ENCODE measurements at places on chromosomes 6 and 20.

DNA sequence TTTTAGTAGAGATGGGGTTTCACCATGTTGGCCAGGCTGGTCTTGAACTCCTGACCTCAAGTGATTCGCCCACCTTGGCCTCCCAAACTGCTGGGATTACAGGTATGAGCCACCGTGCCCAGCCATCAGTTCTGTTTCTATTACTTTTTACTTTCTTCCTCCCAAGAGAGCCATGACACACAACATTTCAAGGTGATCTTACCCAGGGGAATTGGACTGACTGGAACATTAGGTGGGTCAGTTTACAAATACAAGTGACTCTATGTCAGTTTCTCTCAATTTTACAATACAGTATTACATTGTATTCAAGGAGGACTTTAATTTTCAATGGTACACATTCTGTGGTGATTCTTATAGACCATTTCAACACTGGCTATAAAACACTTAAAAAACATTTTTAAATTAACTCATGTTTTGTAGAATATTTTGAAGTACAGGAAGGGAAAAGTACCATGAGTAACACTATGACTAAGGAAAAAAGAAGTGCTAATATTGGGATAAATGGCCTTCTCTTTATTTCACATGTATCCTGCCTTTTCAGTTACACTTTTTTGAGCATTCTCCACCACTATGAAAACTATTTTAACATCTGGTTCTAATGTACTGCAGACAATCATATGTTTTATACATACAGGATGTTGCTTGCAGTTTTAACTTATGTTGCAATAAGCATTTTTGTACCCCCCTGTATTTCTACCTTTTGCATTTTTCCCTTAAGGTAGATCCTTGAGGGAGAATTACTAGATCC is 8.4 kb downstream of the TPBG start:
- DNase-seq = no peak

- DNase-seq = no peak
These were observed 41.2 kb upstream of the ENPP1 start for GRCh38 chr6:131766631-131767030.

DNA sequence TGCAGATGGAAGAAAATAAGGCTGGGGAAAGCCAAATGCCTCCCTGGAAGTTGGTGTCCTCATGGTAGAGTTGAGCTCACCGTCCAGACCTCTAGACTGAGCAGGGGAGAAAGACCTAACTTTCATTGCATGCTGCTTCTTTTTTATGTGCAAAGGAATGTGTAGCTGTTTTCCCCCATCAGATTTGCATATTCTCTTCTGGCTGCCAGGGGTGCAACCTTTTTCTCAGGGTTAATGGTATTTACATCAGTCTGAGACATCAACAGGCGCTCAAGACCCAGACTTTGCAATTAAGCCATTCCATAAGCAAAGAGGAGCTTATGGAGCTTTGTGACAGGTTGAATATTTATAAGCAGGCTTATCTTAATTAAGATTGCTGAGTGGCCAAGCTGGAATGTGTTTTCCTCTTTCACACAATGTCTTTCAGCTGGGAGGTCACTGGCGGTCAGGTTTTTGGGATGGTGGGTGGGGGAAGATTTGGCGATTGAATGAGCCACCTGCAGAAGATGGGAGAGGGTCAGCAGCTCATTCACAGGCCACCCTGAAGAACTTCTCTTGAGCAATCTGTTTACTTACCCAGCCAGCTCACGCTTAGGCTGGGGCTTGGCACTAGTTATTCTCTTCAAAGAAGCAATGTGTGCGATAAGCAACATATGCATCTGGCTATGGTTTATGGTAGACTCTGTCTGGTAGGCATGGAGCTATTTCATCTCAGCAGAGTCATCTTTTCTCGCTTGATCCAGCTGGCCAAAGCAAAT is 88.6 kb downstream of the SCP2D1 start:
- no peak for DNase-seq

GRCh38 chr20:41998539-41999341 is 380.6 kb upstream of the CHD6 start:
- no peak for DNase-seq

DNA sequence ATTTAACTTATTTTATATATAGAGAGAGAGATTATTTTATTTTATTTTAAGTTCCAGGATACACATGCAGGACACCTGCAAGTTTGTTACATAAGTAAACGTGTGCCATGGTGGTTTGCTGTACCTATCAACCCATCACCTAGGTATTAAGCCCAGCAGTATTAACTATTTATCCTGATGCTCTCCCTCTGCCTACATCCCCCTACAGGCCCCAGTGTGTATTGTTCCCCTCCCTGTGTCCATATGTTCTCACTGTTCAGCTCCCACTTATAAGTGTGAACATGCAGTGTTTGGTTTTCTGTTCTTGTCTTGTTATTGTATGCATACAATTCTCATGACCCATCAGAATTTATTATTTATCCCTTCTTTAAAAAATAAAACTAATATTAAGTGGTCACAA is 34.6 kb downstream of the FKBP1C start:
- DNase-seq = no peak

GRCh38 chr6:39228992-39229767 is at the start of gene KCNK5:
Gene KCNK5 (minus strand): TSS chr6:39229475. CDS start chr6:39229111, 364 bp downstream.
- peak; percentile 70 for DNase-seq

DNA sequence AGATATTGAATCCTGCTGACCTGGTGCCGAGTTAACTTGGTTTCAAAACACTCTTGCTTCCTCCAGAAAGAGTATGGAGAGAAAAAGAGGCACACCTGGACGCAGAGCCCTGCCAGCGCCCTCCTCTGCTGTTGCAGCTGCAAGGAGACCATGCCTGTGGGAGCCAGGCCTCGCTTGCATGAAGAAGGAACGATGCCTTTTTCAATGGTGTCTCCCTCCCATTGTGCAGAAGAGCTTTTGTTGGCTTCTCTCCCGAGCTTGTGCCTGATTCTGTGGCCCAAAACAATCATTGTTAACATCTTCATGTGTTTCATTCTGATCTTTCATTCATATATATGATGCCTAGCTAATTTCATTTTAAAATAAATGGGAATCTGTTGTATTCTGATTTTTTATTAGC is 98.1 kb downstream of the FAM120B start:
- no peak for DNase-seq

DNA sequence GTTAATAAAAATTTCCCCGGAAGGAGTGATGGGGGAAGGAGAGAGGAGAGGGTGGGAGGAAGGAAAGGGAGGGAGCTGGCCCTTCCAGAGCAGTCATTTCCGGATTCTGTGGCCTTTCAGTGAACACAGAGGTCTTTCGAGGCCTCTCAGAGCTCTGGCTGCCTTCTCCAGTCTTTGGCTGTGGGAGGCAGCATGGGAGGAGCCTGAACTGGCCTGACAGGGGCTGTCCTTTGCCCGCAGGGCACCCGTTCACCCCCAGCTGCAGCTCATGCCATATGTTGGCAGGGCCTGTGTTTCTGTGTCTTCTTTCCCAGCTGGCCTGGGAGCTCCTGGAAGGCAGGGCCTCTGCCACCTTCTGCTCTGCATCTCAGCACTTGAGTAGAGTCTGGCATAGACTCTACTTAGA is 95.5 kb downstream of the PPP1R14C start:
- peak; percentile 33 for DNase-seq

DNA sequence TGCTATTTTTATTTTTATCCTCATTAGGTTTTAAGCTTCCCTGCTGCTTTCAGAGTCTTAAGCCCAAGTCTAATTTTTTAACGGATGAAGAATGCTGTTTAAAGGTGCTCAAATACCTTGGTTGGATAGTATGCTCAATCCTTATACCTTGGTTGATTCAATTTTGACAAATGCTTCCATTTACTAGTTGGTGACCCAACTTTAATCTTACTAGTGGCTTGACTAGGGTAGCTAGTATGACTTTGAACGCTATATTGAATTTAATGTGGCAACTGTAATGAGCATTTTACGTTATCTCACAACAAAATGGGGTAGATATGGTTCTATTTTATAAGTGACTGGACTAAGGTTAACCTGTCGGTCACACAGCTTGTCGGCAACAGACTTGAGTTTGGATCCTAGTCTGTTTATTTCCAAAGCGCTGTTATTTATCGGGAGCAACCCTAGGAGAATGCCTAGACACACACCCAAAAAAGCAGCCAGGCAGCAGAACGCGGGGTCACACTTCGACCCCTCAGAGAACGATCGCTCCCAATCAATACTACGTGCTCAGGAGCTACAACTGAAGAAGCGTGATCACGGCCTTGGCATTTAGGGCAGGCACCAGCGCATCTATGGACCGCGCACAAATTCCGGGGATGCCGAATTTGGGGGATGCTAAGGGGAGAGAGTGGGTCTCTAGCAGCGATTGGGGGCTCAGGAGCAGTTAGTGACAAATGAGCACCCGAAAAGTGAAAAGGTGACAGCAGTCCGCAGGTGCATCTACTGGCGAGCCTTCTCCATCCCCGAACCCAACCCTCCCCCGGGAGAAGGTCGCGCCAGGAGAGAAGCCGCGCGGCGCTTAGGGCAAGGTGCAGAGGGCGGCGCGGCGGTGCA is 586 bp upstream of the ALDH5A1 start:
- no peak for DNase-seq

DNA sequence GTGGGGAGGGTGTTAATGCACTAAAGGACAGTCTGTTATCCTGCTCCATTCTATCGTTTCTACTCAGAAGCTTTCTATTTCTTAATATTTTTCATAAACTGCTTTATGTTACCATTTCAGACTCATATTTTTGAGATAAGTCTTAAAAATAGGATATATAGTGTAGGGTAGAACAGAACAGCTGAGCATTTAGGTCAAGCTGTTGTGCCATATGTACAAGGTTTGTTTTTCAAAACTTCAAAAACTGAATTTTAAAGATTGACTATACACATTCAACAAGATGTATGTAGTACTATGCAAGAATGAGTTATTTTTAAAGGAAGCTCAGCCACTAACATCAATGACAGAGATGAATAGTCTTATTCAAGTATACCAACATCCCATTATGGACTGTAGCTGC is 437.1 kb downstream of the PHF3 start:
- DNase-seq = no peak

DNA sequence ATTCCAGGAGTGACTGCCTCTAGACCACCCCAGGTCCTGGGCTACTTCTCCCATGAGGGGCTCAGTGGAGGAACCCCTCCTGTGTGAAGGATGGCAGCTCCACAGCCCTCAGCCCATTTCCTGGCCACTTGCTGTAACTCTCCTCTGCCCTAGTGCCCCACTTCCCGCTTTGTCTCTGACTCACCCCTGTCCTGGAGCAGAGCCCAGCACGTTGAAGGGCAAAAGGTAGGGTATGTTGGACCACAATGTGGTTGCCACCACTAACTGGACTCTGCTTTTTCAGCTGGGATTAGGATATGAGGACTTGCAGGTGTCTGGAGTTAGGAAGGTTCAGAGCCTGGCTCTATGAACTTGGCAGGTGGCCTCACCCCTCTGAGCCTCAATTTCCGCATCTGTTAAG is 2.4 kb downstream of the MYBL2 start:
- no peak for DNase-seq

- no peak for DNase-seq
These were observed 17.4 kb downstream of the PIGT start for GRCh38 chr20:45433316-45433715.

- DNase-seq = peak; percentile 23
These were observed at the start of gene LRRN4 for GRCh38 chr20:6053776-6054688. Gene LRRN4 (minus strand): TSS chr20:6054060. CDS start chr20:6052799, 1,261 bp downstream.

- peak; percentile 7 for DNase-seq
These were observed 118.3 kb downstream of the STXBP5 start for GRCh38 chr6:147322299-147323162.

GRCh38 chr20:37163832-37164554 is 15.1 kb upstream of the RPN2 start:
- DNase-seq = no peak

- no peak for DNase-seq
These were observed 83.2 kb downstream of the GCLC start for GRCh38 chr6:53461696-53462095.

GRCh38 chr20:47237715-47238114 is 118.8 kb downstream of the ZMYND8 start:
- DNase-seq = no peak

GRCh38 chr6:136470044-136470443 is 80.2 kb downstream of the MAP7 start:
- DNase-seq = no peak

DNA sequence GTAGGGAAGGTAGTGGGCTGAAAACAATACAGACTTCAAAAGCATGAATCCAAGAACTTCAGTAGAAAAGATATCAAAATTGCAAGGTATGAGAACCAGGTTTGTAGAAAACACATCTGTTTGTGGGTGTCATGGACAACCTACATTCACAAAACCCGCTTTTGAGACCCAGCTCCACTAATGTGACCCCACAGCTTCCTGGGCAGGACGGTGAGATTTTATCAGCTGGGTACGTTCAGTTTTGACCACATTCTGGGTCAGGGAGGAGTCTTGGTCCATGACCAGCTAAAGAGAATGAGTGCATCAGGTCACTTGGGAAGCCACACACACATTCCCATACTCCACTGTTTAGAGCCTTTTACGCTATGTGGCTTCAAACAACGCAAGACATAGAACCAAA is 77.1 kb downstream of the BCAS1 start:
- no peak for DNase-seq

- peak; percentile 63 for DNase-seq
These were observed 131.6 kb downstream of the OGFRL1 start for GRCh38 chr6:71420095-71420692.

DNA sequence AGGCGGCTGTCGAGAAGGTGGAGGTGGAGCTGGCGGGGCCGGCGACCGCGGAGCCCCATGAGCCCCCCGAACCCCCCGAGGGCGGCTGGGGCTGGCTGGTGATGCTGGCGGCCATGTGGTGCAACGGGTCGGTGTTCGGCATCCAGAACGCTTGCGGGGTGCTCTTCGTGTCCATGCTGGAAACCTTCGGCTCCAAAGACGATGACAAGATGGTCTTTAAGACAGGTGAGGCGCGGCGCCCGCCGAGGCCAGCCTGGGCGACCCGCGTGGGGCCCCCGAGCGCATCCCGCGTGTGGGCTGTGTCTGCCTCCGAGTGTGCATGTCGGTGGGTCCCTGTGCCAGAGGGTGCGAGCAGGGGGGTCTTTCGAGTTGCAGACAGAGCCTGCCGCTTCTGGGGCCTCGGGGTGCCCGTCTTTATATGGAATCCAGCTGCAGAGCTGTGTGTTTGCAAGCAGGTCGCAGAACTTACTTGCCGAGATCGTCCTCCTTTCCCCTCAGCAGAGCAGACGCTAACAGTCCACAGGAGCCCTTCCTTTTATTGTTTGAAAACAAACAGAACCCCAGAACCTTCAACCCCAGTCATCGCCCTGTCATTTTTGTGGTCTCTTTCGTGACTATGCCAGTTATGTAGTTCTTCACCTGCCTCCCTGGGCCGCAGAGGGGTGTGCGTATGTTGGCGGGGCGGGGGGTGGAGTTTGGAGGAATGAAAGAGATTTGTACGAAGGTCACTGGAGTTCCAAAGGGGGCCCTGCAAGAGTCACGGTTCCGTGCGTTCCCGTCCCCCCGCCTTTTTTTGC is 766 bp downstream of the SLC16A10 start:
- DNase-seq = peak; percentile 48

- peak; percentile 70 for DNase-seq
These were observed 49.5 kb downstream of the TOX2 start for GRCh38 chr20:43963872-43964791.

GRCh38 chr6:3251462-3252314 is 7.1 kb upstream of the PSMG4 start:
- DNase-seq = peak; percentile 85

DNA sequence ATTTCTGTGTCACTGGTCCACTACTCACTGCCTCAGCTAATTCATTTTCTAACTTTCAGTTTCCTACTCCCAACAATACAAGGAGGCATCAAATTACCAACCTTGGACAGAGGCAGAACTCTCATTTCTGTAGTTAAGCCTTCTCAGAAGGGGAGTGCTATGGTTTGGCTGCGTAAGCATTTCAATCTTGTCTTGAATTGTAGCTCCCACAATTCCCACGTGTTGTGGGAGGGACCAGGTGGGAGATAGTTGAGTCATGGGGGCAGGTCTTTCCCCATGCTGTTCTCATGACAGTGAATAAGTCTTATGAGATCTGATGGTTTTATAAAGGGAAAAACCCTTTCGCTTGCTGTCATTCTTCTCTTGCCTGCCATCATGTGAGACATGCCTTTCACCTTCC is 22.9 kb downstream of the HLA-DRA start:
- DNase-seq = no peak
